Astrocyte of the hippocampus (primary cell): ENCODE measurements at places on chromosomes 11 and 22.

- peak; percentile 78 for DNase-seq
Observed at GRCh38 chr11:762421-763072, 14.7 kb downstream of the GATD1 start.

DNA sequence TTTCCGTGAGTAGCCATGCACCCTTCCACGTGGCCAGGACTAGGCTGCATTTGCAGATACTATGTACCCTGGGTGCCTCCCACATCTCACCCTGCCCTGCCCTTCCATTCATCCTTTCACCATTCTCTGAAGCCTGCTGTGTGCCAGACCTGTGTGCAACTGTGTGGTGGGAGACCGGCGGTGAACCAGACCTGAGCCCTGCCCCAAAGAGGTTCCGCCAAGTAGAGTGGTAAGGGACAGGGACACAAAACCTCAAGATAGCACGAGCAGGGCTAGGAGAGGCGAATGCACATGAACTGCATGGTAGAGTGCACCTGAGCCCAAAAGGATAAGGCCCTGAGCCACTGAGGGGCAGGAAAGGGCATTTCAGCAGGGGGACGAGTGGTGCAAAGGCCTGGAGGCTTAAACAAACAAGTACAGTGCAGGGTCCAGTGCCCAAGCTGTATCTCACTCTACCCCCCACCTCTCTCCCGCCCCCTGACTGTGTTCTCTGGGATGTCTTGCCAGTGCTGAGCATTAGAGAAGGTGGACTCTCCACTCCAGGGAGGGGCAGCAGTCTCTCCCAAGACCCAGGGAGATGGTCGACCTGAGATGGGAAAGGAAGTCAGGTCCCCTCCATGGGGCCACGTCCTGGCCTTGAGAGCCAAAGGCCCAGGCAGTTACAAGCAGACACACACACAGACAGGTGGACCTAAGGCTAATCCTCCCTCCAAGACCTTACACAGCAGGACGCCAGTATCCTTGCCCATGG, 14.1 kb upstream of the ARAP1 start:
- no peak for DNase-seq

DNA sequence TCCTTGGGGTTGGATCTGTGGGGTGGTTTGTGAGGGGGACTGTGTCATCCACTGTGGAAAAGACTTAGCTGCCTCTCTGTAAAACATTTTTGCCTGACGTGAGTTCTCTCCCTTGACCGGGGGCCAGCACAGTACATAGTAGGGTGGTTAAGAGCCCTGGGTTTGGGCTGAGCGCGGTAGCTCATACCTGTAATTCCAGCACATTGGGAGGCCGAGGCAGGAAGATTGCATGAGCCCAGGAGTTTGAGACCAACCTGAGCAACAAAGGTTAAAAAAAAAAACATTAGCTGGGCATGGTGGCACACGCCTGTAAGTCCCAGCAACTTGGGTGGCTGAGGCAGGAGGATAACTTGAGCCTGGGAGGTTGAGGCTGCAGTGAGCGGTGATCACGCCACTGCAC, 74.7 kb upstream of the WNT7B start:
- no peak for DNase-seq

GRCh38 chr11:39651857-39652461, 1807.5 kb downstream of the LRRC4C start:
- no peak for DNase-seq

DNA sequence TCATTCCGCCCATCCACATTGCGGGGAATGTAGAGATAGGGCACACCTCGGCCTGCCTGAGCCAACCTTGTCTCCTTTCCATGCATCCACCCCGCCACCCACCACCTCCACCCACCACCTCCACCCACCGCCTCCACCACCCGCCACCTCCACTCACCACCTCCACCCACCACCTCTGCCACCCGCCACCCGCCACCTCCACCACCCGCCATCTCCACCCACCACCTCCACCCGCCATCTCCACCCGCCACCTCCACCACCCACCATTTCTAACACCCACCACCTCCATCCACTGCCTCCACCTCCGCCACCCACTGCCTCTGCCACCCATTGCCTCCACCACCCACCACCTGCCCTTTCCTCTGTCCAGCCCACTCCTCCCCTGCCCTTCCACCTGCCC, 78.4 kb downstream of the IGLL1 start:
- DNase-seq = no peak

DNA sequence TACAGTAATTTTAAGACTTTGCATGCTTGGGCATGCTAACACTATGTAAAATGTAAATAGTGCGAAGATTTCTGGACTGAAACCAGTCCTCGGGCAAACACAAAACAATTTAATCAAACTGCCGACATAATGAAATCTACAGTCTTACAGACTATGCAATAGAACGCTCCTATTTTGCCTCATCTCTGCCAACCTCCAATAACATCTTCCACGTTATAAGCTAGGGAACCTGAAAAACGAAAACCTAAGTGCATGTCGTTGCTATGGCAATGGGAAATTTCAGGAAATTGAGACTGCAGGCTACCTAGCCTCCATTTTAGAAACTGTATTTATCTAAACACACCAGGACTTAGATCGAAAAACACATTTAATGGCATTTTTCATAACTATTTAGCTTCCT, 1.1 kb downstream of the CSTF3 start:
- DNase-seq = peak; percentile 58

GRCh38 chr11:12840871-12841660, 166.8 kb downstream of the TEAD1 start:
- no peak for DNase-seq

- no peak for DNase-seq
Observed at GRCh38 chr11:128130052-128130451, 457.3 kb downstream of the ETS1 start.

DNA sequence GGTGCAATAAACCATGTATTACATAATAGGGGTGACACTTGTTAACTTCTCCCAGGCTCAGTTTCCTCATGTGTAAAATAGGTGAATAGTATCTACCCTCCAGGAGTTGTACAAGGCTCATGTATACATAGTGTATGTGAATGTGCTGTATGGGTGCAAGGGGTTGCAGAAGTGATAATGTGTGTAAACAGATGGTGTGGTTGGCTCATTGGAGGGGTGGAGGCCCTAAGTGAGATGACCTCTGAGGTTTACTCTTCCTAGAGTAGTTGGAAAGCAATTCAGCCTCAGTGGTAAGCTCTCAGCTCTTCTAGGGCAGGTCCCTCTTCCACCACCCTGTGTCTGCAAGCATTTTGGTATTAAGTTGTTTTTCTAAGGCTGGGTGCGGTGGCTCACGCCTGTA, 102.4 kb downstream of the PTPRJ start:
- DNase-seq = no peak

- DNase-seq = peak; percentile 89
Observed at GRCh38 chr11:107858217-107859070, at the start of gene SLC35F2. Gene SLC35F2, minus strand, starts transcription at chr11:107858787. Its CDS starts 20 bp downstream, at chr11:107858767.

DNA sequence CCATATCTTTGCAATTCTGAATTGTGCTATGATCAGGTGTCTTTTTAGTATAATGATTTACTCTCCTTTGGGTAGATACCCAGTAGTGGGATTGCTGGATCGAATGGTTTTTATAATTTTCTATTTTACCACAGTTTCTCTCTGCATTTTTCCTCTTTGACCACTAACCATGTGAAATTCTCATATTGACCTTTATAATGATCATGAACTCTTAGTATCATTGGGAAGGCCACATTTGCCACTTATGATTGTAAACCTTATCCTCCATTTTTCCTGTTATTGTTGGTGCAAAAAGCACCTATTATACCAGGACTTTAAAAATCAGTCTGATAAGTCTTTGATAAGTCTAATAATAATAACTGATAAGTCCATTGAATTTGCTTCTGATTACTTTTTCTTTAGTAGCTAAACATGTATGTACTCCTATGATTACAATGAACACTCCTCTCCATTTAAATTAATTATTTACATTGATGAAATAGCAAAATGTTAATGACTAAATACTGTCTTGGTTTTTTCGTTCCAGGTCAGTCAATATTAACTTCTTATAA, 9.6 kb downstream of the NEAT1 start:
- peak; percentile 13 for DNase-seq

DNA sequence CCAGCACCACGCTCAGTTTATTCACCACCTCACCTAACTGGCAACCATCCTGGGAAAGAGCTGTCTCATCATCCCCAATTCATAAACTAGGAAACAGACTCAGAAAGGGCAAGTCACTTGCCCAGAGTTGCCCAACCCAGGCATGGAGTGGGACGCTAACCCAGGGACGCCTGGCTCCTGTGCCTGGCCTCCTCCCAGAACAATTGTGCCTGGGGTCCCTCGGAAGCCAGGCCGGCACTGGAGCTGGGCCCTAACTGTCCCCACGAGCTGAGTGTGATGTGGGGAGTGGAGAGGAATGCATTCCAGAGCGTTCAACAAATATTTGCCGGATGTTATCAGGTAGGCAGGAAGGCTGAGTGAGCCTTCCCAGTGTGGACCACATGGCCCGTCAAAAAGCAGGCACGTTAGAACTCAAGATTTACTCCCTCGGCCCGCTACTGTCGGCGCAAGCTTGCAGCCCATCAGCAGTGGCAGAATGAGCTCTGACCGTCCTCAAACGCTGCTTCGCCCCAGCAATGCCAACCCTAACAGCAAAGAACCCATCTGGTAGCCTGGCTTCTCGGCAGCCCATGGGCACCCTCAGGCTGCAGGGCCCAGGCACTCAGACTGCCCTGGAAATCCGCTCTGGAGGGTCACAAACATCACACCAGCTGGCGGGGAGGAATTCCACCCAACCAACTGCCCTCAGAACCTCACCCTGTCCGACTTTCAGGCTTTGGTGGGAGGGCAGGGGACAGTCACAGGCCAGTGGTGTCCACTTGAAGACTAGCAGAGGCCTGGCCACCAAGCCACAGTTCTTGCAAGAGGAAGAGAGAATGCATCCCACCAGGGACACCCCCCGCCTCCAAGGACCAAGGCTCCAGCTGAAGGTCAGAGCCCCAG, 35.6 kb downstream of the MYH9 start:
- peak; percentile 60 for DNase-seq

- peak; percentile 11 for DNase-seq
Observed at GRCh38 chr11:114160894-114161293, 101.4 kb downstream of the ZBTB16 start.

GRCh38 chr11:134409552-134410429, 2.3 kb downstream of the B3GAT1 start:
- DNase-seq = no peak

DNA sequence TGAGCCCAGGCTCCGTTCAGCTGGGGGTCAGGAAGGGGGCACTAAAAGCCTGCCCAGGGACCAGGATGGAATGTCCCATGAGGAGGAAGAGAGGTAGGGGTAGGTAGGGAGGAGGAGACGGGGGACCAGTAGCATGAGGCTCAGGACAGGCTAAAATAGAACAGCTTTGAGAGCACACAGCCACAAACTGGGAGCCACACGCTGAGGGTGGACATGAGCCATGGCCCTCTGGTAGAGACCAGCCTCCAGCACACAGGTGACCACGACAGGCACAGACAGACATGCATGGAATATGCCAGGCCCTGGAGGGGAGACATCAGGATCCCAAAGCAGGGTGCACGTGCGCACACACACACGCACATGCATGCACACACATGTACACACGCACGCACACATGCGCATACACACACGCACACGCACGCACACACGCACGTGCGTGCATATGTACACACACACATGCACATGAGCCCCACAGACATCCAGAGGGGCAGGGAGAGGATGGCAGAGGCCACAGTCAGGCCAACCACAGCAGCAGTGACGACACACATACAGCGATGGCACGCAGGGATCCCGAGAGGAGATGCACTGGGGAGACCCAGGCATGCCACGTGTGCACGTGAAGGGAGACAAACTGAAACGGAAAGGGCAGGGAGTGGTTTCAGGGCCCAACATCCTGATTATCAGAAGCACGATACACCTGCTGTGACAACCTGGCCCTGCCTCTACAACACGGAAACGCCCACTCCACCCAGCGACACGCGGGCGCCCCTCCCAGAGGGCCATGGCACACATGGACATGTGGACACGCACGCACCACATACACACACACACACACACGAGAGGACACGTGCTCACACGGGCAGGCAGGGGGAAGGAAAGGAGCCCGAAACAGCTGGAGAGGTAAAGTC, 25.7 kb downstream of the LRRC10B start:
- DNase-seq = no peak

DNA sequence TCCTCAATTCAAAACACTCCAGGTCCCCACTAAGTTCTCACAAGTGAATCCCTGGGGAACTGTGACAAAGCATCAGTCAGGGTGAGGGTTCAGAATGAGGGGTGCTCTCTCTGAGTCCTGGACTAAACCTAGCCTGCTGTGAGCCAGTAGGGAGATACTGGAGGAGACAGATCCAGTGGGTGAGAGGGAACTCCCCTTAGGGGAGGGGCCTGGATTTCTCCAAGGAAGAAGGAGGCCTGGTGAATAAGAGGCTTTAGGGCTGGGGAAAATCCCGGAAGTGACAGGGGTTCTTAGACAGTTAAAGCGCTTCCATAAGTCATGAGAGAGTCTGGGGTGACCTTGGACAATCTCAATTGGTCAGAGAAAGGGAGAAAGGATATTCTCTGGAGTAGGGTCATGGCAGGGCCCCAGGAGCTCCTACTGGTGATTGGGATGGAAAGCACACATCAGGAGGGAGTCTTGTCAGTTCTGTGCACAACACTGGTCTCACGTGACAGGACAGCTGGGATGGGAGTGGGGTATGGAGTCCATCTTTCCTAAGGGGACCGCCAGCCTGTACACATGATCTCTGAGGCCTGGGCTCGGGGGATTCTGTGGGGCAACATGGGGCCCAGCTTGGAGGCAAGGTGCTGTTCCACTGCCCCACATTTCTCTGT, 1.5 kb downstream of the TBC1D10A start:
- peak; percentile 78 for DNase-seq

DNA sequence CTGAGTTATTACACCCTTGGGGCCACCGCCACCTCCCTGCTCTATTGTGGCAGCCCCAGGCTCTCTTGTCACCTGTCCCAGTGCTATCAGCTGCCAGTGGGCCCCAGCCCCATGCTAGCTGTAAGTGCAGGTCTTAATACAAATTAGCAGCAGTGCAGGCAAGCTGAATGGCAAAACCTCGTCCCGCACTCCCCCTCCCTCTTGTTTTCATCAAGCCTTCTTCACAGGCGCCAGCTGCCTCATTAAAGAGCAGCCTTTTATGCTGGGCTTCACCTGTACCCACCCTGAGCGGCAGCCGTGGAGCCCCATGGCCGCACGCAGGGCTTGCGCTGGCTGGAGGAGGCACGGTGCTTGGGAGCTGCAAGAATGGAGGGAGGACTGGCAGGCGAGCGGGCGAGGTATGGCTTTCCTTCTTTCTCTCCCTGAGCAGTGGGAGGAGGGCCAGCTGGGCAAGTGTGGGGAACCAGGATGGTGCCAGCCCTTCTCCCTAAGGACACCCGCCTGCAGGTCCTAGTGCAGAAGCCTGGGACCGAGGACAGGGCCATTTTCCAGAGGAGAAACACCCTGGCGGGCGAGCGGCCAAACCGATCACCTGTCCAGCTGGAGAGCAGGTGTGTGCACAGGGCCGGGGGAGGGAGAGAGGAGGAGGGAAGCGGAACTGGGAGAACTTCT, 70.7 kb downstream of the FLI1 start:
- DNase-seq = no peak

DNA sequence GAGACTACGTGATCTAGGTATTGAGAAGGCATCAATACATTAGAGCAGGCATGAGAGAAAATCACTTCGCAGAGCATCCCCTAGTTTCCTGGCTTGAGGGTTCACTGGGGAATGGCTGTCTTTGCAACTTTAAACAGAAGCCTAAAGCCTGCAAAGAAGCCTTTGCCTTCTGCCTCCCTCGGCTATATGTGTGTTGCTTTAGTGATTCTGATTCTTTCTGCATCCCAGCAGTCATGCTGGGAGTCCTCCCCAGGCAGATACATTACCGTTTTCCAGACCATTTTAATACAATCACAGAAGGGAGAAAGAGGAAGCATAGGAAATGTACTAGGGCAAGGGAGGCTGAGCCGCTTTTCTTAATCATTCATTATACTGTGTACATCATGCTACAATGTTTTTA, 773.2 kb upstream of the LRRC4C start:
- DNase-seq = no peak
